Thymus (tissue), 14 donors: ENCODE measurements at places on chromosomes 5 and 9. TPM values are rescaled to one million over a fixed set of nuclear protein-coding genes. Genes with fewer than 3 reads are reported as not detected.

The CENPP gene
- 13.8 TPM for total RNA-seq

- no peak for DNase-seq
These were observed 115.2 kb downstream of the GNAQ start for GRCh38 chr9:77916410-77916819.

DNA sequence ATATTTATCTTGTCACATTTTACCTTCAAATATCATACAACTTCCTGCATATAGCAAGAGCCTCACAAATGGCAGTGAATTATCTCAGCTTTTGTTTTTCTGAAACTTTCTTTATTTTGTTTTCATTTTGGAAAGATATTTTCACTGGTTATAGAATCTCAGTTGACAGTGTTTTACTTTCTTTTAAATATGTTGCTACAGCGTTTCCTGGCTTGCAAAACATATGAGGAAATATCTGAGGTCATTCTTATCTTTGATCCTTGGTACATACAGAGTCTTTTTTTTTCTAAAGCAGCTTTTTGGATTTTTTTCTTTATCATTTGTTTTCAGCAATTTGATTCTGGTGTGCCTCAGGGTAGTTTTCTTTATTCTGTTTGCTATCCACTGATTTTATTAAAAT is 77.6 kb upstream of the CEP78 start:
- no peak for DNase-seq

DNA sequence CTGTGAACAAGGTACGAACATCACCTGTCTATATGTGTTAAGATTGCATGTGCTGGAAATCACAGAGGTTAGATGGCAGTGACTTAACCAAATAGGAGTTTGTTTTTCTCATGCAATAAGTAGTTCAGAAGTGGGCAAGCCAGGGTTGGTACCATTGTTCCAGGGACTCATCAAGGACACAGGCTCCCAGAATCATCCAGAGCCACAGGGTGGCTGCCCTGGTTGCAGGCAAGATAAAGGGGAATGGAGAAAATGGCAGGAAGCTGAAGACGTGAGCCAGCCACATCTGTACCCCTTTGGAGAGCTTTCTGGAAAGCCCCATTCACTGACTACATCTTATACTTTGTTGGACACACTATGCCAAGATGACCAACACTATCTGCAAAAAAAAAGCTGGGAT is 126.0 kb upstream of the IL12B start:
- no peak for DNase-seq

GRCh38 chr9:14315875-14316601 is 2.1 kb upstream of the NFIB start:
- no peak for DNase-seq
